ENCODE measurements at places on chromosomes 5 and 9.

- no peak for DNase-seq
Measured at GRCh38 chr5:42022383-42022972, 97.4 kb downstream of the FBXO4 start.

DNA sequence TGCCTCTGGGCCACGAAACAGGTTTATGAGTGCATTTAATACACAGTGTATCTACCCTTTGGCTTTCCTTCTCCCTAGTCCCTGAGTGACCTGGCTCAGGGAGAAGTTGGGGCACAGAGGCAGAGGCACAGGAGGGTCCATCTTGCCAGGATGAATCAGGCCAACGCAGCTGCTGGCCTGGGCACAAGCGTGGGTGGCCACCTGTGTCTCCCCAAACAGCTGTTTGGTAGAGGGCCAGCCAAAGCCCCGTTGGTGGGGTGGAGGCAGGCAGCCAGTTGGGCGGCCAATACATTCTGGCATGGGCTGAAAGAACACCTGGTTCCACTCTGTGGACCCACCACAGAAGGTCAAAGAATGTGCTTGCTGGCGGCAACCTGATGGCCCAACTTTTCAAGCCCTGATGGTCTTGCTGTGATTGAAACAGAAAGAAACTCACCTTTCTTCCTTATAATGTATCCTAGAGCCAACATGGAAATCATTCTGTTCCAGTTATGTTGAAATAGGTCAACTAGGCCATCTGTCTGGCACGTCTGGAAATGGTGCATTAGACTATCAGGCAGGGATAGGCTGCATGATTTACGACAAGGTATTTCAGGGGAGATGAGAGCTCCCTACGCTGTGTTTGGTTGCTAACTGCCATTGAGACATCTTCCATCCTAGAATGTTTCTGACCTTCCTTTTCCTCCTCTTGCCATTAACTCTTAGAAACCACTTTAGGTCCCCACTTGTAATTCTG, 337.4 kb downstream of the ADAMTS6 start:
- DNase-seq = no peak

GRCh38 chr9:85202596-85202995, 533.1 kb downstream of the NTRK2 start:
- DNase-seq = peak; percentile 69

GRCh38 chr5:2908086-2908485, 156.6 kb upstream of the IRX2 start:
- no peak for DNase-seq

DNA sequence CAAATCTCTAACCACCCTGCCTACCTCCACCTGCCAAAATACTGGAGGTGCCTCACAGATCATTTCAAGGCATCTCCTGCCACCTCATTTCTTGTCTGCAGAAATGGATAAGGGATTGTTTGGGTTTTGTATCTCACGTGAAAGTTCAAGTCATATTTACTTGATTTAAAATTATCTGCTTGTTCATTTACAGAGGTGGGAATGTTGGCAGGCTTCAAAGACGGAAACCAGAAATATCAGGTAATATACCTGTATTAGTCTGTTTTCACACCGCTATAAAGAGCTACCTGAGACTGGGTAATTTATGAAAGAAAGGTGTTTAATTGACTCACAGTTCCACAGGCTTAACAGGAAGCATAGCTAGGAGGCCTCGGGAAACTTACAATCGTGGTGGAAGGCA, 85.4 kb downstream of the CAAP1 start:
- no peak for DNase-seq

DNA sequence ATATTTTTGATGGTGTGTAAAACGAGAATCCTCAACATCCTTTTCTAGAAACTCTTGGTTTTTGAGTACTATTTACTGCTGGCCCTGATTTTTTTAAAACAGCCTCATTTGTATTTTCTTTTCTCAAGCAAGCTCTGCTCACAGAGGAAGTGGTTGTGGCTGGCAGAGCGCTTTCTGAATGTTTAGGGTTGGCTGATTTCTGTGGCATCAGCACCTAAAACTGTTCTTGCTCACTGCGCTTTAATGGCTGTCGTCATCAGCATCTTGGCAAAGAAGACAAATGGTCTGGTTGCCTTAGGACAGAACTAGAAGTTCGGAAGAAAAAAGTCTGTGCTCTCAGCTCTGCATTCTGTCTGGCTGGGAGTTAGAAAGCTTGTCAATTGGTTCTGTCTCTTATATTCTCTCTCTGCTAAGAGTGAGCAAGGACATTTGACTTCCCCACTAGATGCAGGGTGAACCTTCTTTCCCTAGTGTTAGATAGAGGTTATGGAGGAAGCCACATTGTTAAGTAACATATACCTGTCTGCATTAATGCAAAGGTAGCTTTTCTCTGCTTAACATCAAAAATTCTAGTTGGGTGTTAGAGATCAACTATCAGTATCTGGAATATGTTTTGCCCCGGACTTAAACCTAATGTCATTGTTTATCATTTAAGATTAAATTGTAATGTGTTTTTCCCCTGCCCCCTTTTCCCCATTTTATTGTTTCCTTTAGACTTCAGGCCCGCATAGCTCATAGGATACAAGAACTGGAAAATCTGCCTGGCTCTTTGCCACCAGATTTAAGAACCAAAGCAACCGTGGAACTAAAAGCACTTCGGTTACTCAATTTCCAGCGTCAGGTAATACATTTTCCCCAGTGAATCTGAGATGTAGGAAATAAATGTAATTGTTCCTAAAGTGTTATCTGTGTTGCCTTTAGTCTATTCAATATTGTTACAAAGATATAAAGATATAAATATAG, 39.0 kb downstream of the SMARCA2 start:
- peak; percentile 46 for DNase-seq

GRCh38 chr5:113000466-113000865, 23.9 kb downstream of the DCP2 start:
- no peak for DNase-seq

- no peak for DNase-seq
Measured at GRCh38 chr9:20042128-20042711, 253.4 kb upstream of the SLC24A2 start.

GRCh38 chr5:168591302-168592013, 12.3 kb upstream of the PANK3 start:
- DNase-seq = no peak

DNA sequence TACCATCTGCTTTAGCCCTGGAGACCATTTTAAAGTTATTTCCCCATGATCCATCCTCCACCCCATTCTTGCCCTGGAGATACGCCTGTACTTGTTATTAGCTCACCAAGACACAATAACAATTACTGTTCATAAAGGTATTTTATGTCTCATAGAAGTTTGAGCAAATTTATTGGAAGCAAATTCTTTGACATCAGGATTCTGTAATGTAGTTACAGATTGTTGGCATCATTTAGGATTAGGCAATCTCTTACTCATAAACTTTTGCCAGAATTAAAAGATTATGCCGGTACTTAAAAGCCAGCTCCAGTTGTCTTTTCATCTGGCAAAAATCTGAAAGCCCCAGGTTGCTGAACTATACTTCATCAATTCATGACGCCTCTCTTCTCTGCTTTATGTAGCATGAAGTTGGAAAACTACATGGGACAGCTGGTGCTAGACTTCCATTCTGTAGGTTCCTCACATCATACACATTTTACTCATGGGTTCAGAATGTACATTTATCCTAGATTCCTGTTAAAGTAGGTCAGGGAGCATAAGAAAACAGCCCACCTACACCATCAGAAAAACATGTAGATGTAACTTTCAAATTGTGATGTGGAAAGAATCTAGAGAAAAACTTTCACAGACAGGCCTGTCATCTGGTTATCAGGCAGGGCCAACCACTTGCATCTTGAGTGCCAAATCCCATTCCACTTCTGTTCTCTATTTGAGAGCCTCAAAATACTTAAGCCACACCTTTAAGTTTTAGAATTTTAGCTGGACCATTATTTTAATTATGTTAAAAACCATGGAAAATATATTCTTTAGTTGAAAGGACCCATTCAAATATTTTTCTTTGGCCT, 14.0 kb downstream of the ATP10B start:
- DNase-seq = no peak

GRCh38 chr5:59157068-59157467, 574.2 kb downstream of the RAB3C start:
- no peak for DNase-seq

DNA sequence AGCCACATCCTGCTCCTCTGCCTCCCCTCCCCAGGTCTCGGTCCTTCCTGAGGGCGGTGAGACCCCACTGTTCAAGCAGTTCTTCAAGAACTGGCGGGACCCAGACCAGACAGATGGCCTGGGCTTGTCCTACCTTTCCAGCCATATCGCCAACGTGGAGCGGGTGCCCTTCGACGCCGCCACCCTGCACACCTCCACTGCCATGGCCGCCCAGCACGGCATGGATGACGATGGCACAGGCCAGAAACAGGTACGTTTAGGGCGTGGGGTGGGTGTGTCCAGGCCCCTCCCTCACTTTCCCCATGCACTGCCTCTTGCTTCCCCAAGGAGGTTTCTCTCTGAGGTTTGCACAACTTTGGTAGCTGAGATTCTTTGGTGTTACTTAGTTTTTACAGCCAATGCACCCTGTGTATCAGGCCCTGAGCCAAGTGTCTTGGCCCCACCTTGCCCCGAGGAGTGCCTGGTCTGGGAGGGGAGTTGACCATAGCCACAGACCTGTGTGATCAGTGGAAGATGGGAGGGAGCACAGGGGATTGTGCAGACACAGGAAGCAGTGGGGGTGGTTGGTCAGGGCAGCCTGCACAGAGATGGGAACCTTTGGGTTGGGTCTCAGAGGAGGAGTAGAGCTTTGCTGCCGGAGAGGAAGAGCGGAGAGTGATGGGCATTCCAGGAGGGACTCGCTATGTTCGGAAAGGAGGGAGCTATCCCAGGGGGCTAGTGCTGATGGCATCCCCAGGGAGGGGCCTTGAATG, 50.8 kb downstream of the GSN start:
- DNase-seq = no peak

GRCh38 chr5:178589180-178590140, 733 bp downstream of the COL23A1 start:
- peak; percentile 22 for DNase-seq

DNA sequence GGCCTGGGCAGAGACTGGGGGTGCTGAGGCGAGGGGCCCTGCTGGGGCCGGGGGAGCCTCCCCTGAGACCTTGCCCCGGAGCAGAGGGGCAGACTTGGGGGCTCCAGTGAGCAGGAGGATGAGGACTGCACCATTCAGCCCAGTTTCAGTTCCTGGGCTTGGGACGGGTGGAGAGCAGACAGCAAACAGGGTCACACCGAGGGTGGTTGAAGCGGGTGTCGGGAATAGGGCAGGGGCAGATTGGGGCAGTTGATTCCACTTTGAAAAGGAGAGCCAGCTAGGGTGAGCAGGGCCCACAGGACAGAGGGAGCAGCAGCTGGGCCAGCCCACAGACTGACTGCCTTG, 4.5 kb downstream of the GRK6 start:
- DNase-seq = no peak

GRCh38 chr5:35884191-35884769, 27.6 kb downstream of the IL7R start:
- peak; percentile 64 for DNase-seq

GRCh38 chr9:80632041-80632440, 1057.3 kb downstream of the TLE1 start:
- DNase-seq = no peak

DNA sequence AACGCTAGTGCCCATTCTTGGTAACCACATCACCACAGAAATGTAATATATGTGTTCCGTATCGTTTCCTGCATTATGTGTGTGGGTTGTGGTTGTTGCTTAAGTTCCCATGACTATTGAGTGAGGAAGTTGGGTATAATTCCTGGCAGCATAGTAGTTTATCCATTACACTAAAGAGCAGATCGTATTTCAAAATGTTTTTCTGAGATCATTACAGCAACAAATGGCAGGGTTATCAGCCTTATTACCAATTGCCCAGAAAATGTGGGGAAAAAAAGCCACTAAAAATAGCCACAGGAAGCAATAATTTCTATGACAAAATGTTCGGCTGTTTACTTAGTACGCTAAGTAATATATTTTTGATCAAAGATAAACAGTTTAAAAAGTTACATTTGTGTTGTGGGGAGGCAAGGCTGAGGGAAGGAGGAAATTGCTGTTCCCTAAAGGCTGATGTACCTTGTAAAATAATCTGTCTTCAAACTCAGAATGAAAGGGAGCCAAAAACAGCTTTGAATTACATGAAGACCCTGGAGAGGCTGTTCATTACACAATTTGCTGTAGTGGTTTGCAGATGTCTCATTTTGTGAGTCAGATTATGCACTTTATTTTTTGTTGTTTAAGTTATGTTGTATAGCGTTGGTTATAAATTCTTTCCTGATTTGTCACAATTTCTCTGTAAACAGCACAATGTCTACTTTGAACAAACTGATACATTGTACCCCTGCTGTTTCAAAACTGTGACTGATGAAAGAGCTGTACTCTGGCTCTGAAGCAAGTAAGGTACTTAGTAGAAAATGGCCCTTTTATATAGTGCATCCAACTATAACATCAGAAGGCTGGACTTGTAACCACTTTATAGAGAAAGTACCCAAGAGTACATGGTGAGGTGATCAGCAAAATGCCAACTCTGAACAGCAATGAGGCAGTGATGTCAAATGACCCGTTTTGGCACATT, 1028.5 kb downstream of the NR2F1-AS1 start:
- DNase-seq = peak; percentile 99
